ENCODE measurements at places on chromosomes 3 and 15. TPM values are rescaled to one million over a fixed set of nuclear protein-coding genes. Genes with fewer than 3 reads are reported as not detected.

- H3K27me3 ChIP-seq, result no peaks in the 10 kb centered on the region
- H3K4me1 ChIP-seq, result peaks cover 22% of the 10 kb centered on the region
Observed at GRCh38 chr3:177538750-177539730, 341.8 kb upstream of the TBL1XR1 start.

LRTM1 gene
- total RNA-seq, result not detected

UBP1 gene
- total RNA-seq, result 72.1 TPM

C3orf80 gene
- 0.07 TPM for total RNA-seq

NMNAT3 gene
- total RNA-seq, result 0.73 TPM

GRCh38 chr3:111998636-111999483 lies at the start of gene TAGLN3:
Gene TAGLN3, plus strand, starts transcription at chr3:111998922. Its CDS starts 501 bp downstream, at chr3:111999423.
- H3K27ac ChIP-seq, result no peak within 1 kb of the TSS
- H3K27me3 ChIP-seq, result no peaks in the 10 kb centered on the region
- H3K4me1 ChIP-seq, result peaks cover 38% of the 10 kb centered on the region
- peak within 1 kb of the TSS; percentile 77 for H3K4me3 ChIP-seq
- peaks cover 8% of the 10 kb centered on the region for H3K36me3 ChIP-seq

DNA sequence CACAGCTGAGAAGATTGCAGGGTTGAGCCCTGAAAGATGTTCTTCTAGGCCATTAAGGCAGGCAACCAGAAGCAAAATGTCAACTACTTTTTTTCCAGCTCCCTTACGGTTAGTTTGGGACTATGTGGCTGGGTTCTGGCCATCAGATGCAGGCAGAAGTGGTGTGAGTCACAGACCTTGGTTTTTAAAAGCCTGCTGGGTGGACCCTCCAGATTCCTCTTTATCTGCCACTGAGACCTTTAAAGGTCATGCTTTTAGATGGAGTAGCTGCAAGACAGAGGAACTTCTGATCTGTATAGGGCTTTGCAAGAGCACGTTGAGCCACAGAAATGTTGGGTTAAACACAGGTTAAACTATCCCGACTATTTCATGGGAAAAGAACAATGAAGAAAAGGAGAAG lies 102.9 kb downstream of the CHST2 start:
- peaks cover under 1% of the 10 kb centered on the region for H3K4me1 ChIP-seq
- H3K27ac ChIP-seq, result no peak overlapping the region
- H3K27me3 ChIP-seq, result no peaks in the 10 kb centered on the region
- no peak overlapping the region for H3K4me3 ChIP-seq
- DNase-seq, result no peak

DNA sequence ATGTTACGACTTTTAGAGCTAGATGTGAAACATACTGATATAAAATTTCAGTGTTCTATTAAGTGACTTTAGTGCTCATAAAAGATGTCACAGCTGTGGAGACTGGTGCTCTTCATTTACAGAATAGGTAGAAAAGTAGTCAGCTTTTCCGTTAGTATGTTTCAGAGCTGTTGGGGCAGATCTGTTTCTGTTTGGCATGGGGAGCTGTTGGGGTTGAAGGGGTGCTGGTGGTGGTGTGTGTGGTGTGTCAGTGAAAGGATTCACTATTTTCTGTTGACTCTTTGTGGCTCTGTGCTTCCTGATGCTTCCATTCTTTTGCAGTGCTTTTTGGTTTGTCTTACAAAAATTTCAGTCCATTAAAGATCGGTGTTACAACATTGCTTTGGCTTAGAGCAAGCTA lies 3.2 kb downstream of the UBE2E2 start:
- H3K4me3 ChIP-seq, result no peak overlapping the region
- peaks cover 3% of the 10 kb centered on the region for H3K36me3 ChIP-seq
- H3K4me1 ChIP-seq, result peaks cover 21% of the 10 kb centered on the region
- DNase-seq, result no peak
- H3K27ac ChIP-seq, result peak overlapping the region; percentile 27

- H3K36me3 ChIP-seq, result peaks cover 2% of the 10 kb centered on the region
- DNase-seq, result no peak
- H3K4me1 ChIP-seq, result peaks cover 9% of the 10 kb centered on the region
- no peak overlapping the region for H3K27ac ChIP-seq
- H3K27me3 ChIP-seq, result no peaks in the 10 kb centered on the region
Observed at GRCh38 chr3:99934975-99935797, 117.5 kb downstream of the CMSS1 start.

IL16 gene
- total RNA-seq, result 97.2 TPM

- H3K4me3 ChIP-seq, result no peak overlapping the region
- H3K4me1 ChIP-seq, result peaks cover 9% of the 10 kb centered on the region
- DNase-seq, result no peak
- no peaks in the 10 kb centered on the region for H3K27me3 ChIP-seq
- H3K27ac ChIP-seq, result no peak overlapping the region
Observed at GRCh38 chr3:107651782-107652181, 129.0 kb downstream of the BBX start.

- DNase-seq, result no peak
- no peak overlapping the region for H3K4me3 ChIP-seq
- no peaks in the 10 kb centered on the region for H3K27me3 ChIP-seq
- no peak overlapping the region for H3K27ac ChIP-seq
- H3K4me1 ChIP-seq, result peaks cover 5% of the 10 kb centered on the region
Observed at GRCh38 chr3:45932112-45932511, 11.2 kb upstream of the CXCR6 start.

GRCh38 chr3:122688996-122689395 lies 8.4 kb downstream of the PARP14 start:
- no peak for DNase-seq
- no peak overlapping the region for H3K4me3 ChIP-seq
- no peak overlapping the region for H3K27ac ChIP-seq
- no peaks in the 10 kb centered on the region for H3K27me3 ChIP-seq
- H3K4me1 ChIP-seq, result peaks cover 38% of the 10 kb centered on the region

SORD gene
- total RNA-seq, result 28.0 TPM

DNA sequence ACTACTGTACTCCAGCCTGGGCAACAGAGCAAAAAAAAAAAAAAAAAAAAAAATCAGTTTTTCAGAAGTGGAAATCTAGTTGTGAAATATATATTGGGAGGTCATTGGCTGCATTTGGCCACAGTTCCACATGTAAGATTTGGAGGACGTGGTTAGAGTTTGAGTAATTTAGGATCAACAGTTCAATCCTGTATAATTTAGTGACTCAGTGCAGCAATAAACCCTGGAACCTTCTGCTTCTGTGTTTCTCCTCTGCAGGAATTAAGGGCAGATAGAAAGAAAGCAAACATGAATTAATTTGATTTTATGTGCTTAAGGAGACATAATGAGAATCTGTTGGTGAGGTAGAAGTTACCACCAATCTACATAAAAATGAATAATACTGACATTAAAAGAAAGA lies 347.0 kb downstream of the PTPRG start:
- DNase-seq, result no peak
- H3K4me3 ChIP-seq, result no peak overlapping the region
- no peaks in the 10 kb centered on the region for H3K36me3 ChIP-seq

GRCh38 chr3:194255252-194256039 lies 95.7 kb downstream of the CPN2 start:
- H3K36me3 ChIP-seq, result peaks cover 2% of the 10 kb centered on the region
- H3K4me3 ChIP-seq, result peak overlapping the region; percentile 43
- H3K4me1 ChIP-seq, result peaks cover 22% of the 10 kb centered on the region
- peak overlapping the region; percentile 39 for H3K27ac ChIP-seq
- peak; percentile 82 for DNase-seq
- H3K27me3 ChIP-seq, result no peaks in the 10 kb centered on the region

GRCh38 chr3:101381809-101382208 lies 61.4 kb upstream of the IMPG2 start:
- H3K27me3 ChIP-seq, result no peaks in the 10 kb centered on the region
- H3K4me1 ChIP-seq, result peaks cover 27% of the 10 kb centered on the region
- H3K36me3 ChIP-seq, result peaks cover 2% of the 10 kb centered on the region
- no peak overlapping the region for H3K27ac ChIP-seq

- DNase-seq, result no peak
- no peaks in the 10 kb centered on the region for H3K27me3 ChIP-seq
Observed at GRCh38 chr15:36632226-36632625, 52.8 kb downstream of the CDIN1 start.

DNA sequence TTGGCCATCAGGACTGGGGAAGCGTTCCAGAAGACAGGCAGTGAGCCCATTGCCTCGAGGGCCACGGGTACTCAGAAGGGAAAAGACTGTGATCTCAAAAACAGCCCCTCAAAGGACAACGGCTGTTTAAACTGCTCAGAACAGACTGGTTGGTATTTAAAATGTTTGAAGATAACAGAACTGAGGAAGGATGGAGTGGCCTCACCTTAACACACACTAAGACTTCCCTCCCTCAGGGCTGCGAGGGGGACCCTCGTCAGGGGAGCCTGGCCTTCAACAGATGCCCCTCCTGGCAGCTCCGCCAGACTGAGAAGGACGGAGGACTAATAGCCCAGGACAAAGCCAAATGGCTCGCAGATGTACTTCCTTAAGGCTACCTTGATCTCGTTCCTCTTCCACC lies 2.6 kb downstream of the STIMATE start:
- no peak for DNase-seq
- H3K36me3 ChIP-seq, result peaks cover 21% of the 10 kb centered on the region
- H3K27ac ChIP-seq, result peak overlapping the region; percentile 40
- H3K4me1 ChIP-seq, result peaks cover 59% of the 10 kb centered on the region
- peak overlapping the region; percentile 94 for H3K4me3 ChIP-seq
- no peaks in the 10 kb centered on the region for H3K27me3 ChIP-seq

DNA sequence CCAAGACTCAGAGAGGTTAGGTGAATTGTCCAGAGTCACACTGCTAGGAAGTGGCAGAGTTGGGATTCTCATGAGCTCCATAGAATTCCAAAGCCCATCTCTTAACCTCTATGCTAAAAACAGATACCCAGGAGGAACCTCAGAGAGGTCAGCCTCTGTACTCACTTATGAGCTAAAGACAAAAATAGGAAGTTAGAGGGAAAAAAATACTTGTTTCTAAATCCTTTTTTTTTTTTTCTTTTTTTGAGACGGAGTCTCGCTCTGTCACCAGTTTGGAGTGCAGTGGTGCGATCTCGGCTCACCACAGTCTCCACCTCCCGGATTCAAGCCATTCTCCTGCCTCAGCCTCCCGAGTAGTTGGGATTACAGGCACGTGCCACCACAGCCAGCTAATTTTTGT lies 31.4 kb downstream of the FSD2 start:
- peaks cover 13% of the 10 kb centered on the region for H3K27me3 ChIP-seq
- no peak overlapping the region for H3K27ac ChIP-seq
- no peak overlapping the region for H3K4me3 ChIP-seq
- H3K36me3 ChIP-seq, result no peaks in the 10 kb centered on the region
- H3K4me1 ChIP-seq, result no peaks in the 10 kb centered on the region

- H3K27me3 ChIP-seq, result peaks cover 12% of the 10 kb centered on the region
- no peaks in the 10 kb centered on the region for H3K4me1 ChIP-seq
- no peak overlapping the region for H3K27ac ChIP-seq
- H3K36me3 ChIP-seq, result no peaks in the 10 kb centered on the region
- H3K4me3 ChIP-seq, result no peak overlapping the region
Observed at GRCh38 chr3:53643757-53644156, 149.3 kb downstream of the CACNA1D start.

SV2B gene
- 0.05 TPM for total RNA-seq

DNA sequence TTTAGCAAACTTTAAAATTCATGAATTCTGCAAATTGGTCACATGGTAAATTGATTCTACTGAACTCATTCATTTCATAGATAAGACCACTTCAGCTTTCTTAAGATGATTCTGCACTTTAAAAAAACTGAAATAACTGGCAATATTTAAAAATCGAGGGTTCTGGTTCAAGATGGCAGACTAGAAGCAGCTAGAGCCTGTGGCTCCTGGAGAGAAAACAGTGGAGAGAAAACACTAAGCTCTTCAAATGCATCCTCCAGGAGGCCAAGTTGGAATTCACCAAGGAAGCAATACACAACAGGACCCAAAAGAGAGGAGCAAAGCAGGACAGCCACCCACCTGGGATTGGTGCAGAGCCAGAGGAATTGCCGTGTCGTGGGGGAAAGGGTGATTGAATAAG lies 132.1 kb downstream of the SPATA16 start:
- no peak for DNase-seq
- no peak overlapping the region for H3K27ac ChIP-seq
- H3K27me3 ChIP-seq, result no peaks in the 10 kb centered on the region
- H3K4me1 ChIP-seq, result no peaks in the 10 kb centered on the region
- no peak overlapping the region for H3K4me3 ChIP-seq

CHAC1 gene
- 8.4 TPM for total RNA-seq

DNA sequence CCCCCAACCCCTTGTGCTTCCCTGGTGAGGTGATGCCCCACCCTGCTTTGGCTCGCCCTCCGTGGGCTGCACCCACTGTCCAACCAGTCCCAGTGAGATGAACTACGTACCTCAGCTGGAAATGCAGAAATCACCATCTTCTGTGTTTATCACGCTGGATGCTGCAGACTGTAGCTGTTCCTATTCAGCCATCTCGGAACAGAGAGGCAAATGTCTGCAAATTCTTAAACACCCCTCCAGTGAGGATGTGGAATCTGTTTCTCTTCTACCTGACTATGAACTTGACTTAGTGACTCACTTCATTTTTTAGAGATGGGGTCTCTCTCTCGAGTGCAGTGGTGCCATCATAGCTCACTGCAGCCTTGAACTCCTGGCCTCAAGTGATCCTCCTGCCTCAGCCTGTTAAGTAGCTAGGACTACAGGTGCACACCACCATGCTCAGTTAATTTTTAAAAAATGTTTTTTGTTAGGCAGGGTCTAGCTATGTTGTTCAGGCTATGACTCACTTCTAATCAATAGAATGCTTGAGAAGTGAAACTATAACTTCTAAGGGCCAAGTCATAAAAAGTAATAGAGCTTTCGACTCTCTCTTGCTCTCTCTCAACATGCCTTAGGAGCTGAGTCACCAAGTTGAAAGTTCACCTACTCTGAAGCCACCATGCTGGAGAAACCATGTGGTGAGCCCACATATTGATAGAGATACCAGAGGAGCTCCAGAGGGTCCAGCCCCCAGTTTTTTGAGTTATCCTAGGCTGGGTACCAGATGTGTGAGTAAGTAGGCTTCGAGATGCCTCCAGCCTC lies 11.5 kb upstream of the PARP14 start:
- H3K4me3 ChIP-seq, result peak overlapping the region; percentile 49
- H3K36me3 ChIP-seq, result peaks cover 3% of the 10 kb centered on the region
- peak overlapping the region; percentile 85 for H3K27ac ChIP-seq
- peaks cover 17% of the 10 kb centered on the region for H3K4me1 ChIP-seq

- peaks cover 5% of the 10 kb centered on the region for H3K27me3 ChIP-seq
- DNase-seq, result no peak
- H3K4me1 ChIP-seq, result peaks cover 34% of the 10 kb centered on the region
- H3K4me3 ChIP-seq, result peak overlapping the region; percentile 86
Observed at GRCh38 chr15:82539691-82540054, 584 bp downstream of the RPS17 start.

GRCh38 chr15:99120050-99120777 lies 15.3 kb downstream of the SYNM start:
- H3K4me3 ChIP-seq, result no peak overlapping the region
- DNase-seq, result no peak

DNA sequence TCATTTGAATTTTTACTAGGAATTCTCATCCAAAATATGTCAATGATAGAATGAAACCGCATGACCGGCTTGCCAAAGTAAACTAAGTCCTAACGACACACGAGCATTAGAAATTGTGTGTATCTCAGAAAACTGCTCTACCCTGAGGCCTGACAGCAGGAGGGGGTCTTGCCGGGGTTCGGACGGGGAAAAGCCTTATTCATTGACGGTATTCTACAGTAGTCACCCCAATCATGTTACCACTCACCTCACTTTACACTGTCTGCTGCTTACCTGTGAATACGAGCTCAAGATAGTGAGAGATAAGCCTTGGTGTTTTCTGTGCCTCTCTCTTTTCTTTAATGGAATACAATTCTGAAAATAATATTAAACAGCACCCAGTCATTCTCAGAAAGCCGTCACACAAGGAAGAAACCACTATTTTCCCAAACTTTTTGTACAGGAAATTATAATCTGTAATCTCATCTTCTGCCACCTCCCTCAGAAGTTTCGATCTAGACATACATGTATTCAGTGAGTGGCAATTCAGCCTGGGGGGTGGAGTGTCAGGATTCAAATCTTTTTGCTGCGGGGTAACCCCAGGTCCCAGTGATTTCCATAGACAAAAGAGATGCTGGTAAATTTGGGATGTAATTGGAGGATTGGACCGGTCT lies 492 bp upstream of the FAM43A start:
- peak overlapping the region; percentile 83 for H3K4me3 ChIP-seq
- peaks cover 49% of the 10 kb centered on the region for H3K27me3 ChIP-seq
- peaks cover 2% of the 10 kb centered on the region for H3K36me3 ChIP-seq
- peaks cover 55% of the 10 kb centered on the region for H3K4me1 ChIP-seq
- H3K27ac ChIP-seq, result peak overlapping the region; percentile 63
